Trophoblast cell (in vitro differentiated cells and primary cell): ENCODE measurements at places on chromosomes 2 and 18.

GRCh38 chr2:215565897-215566296 lies 130.0 kb upstream of the FN1 start:
- DNase-seq, result peak; percentile 13

GRCh38 chr2:237118561-237119155 lies 33.0 kb downstream of the COPS8 start:
- no peak for DNase-seq

GRCh38 chr2:145909175-145909755 lies 1389.3 kb upstream of the ZEB2 start:
- DNase-seq, result no peak

DNA sequence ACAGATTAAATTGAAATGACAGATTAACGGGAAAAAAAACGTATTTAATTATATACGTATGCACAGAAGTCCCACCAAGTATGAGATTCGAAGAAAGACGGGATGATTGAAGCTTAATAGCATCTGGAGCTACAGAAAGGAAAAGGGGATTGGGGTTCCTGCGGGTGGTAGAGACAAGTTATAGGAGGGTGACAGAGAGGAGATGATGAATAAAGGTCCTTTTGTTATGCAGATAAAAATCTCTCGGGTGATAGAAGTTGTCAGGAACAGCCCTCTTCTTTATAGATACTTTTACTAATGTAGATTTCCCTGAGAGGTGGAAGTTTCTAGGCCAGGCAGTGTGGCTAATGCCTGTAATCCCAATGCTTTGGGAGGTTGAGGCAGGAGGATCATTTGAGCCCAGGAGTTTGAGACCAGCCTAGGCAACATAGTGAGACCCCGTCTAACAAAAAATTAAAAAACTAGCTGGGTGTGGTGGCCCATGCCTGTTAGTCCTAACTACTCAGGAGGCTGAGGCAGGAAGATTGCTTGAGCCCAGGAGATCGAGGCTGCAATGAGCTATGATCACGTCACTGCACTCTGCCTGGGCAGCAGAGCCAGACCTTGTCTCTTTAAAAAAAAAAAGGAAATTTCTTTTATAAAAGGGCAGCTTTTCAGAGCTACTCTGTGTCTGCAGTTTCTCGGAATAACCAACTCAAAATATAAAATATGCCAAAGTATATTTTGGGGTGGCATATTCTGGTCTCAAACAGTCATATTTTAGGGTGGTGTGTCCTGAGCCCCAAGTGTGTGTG lies 113.0 kb downstream of the STPG4 start:
- no peak for DNase-seq

DNA sequence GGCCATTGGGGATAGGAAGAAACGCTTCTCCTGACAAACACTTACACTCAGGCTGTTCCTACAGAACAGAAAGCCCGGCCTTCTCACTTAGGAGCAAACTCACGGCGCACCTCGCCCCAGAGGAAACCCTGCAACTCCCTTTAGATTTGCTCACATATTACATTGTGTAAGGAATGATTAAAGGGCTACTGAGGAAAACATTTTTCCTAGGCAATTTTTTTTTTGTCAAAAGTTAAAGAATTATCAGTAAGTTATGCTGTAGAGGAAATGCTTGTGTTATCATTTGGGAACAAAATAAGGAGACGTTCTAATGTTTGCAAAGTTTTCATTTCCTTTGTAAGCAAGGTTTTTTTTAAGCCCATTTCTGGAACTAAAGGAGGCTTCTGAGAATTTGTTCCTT lies 264.1 kb downstream of the HDAC4 start:
- DNase-seq, result no peak

DNA sequence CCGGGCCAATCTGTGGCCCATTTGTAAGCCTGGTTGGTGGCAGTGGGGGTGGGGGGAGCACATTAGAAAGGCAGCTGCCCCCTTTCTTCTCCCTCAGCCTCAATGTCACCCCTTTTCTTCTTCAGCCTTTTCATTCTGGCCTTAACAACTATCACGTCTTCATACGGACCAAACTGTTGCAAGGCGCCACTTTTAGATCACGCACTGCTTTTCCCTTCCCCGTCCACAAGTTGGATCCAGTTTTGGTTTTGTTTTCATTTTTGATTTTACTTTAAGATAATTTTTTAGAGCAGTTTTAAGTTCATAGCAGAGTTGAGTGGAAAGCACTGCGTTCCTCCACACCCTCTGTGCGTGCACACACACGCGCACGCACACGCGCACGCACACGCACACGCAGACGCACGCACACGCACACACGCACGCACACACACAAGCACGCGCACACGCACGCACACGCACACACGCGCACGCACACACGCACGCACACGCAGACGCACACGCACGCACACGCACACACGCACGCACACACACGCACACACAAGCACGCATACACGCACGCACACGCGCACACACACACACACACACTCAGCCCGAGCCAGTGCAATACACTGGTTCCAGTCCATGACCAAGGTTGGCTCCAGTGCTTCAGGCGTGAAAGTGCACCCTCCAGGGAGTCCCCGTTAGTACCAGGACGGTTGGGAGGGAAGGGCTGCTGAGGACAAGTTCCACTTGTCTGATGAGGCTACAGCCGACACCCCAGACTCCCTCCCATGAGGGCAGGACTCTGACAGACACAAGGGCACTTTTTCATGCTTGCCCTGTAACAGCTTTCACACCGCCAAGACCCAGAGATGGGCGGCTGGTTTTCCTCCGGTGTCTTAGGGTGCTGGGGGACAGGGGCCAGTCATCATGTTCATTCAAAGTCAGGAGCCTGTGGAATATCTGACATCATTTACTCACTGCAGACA lies 22.4 kb downstream of the FBLN7 start:
- no peak for DNase-seq

DNA sequence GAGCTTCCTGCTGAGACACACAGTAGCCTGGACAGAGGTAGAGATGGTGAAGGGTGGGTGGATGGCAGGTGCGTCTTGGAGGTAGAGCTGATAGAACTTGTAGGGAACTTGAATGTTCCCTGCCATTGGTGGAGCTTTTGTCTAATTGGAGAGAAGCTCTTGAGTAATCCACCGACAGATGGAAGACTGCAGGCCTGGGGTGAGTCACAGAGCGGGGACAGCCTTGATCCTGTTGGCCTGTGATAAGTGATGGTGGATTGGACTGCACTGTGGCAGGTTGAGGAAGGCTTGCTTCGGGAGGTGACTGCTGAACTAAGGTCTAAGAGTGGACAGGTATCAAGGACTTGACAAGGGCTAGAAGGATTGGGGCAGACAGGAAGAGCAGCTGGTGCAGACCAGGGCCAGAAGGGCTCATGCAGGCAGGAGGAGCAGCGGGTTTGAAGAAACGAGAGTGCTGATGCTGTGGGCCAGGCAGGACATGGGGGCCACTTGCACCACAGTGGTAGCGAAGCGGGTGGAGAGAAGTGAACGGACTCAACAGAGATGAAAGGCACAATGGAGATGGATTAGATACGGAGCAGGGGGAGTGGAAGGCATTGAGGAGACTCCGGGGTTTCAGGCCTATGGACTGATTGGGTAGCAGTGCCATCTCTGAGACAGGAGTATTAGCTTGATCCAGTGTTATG lies 16.3 kb downstream of the CABLES1 start:
- no peak for DNase-seq

DNA sequence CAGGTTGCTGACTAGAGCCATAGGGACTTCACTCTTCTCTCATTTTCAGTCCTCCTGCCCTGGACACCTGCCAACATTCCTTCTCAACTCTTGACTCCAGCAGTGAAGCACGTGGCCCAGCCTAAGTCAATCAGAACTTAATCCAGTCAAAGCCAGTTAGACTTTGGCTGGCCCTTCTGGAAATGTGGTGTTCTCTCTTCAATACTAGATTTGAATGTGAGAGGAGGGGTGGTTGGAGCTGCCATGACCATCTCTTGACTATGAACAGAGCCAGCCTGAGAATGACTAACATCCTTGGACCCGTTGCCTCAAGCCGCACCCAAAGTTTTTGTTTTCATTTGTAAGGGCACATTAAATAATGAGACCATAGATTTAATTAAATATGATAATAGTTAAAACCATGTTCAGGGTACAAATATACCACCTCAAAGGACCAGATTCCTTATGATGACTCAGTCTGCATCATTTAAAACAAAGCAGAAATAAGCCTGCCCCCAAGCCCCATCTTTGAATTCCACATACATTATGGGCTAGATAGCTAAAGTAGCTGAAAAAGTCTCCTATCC lies 49.7 kb upstream of the RASGRP3 start:
- peak; percentile 18 for DNase-seq

DNA sequence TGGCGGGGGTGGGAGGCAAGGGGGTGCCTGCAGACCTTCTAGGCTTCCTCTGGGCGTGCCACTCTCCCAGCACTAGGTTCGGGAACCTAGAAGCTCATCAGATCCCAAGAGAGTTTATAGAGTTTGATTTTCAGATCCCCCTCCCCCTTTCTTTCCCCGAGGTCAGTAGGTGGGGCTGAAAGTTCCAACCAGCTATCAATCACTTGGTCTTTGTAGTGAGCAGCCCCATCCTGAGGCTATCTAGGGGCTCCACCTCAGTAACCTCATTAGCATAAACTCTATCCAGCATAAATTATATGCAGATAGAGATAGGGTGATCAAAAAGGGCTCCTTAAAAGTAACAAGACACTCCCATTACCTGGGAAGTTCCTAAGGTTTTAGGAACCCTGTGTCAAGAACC lies 32.8 kb downstream of the ERLEC1 start:
- no peak for DNase-seq

GRCh38 chr2:238431456-238431855 lies 4.7 kb downstream of the ASB1 start:
- DNase-seq, result no peak

DNA sequence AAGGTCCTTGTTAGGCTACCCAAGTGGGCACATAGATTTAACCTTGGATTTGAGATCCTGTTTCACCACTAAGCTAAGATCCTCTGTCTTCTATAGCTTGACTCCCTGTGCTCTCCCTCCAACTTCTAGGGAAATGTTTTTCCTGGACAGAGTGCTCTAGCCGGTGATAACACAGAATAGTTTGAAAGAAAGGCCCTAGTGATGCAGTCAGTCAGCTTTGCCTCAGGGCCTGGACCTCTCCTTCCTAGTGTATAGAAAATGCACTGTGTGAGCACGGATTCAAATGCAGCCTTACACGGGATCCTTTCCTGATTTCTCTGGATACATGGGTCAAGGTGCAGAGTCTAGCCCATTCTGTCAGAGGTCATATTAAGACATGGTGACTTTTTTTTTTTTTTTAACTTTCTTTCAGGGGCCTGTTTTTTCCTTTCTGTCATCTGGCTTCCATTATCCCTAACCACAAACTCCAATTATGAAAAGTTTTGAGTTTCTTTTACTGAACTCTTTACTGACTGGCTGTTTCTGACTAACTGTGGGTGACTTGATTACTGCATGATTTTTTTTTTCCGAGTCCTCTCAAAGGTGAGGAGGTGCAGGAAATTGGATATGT lies 122.6 kb downstream of the LRP1B start:
- no peak for DNase-seq
